ENCODE measurements at places on chromosomes 4 and X. TPM values are rescaled to one million over a fixed set of nuclear protein-coding genes. Genes with fewer than 3 reads are reported as not detected.

NKX6-1 gene
- not detected for total RNA-seq

CHRDL1 gene
- not detected for total RNA-seq

GAGE12J gene
- total RNA-seq: not detected

PFKFB1 gene
- total RNA-seq: not detected

USP17L20 gene
- total RNA-seq: not detected

ANTXR2 gene
- total RNA-seq: 14.2 TPM

ZNF711 gene
- 0.88 TPM for total RNA-seq
